Testis (tissue), 5 donors: ENCODE measurements at places on chromosomes 2 and 18.

- no peak for DNase-seq
Observed at GRCh38 chr2:189466046-189466445, 24.8 kb downstream of the WDR75 start.

GRCh38 chr18:33838054-33838453 is 260.0 kb downstream of the ASXL3 start:
- no peak for DNase-seq

GRCh38 chr2:1219901-1220573 is 193.2 kb upstream of the TPO start:
- DNase-seq: no peak

- DNase-seq: no peak
Observed at GRCh38 chr2:9235147-9236044, 28.8 kb downstream of the ASAP2 start.

DNA sequence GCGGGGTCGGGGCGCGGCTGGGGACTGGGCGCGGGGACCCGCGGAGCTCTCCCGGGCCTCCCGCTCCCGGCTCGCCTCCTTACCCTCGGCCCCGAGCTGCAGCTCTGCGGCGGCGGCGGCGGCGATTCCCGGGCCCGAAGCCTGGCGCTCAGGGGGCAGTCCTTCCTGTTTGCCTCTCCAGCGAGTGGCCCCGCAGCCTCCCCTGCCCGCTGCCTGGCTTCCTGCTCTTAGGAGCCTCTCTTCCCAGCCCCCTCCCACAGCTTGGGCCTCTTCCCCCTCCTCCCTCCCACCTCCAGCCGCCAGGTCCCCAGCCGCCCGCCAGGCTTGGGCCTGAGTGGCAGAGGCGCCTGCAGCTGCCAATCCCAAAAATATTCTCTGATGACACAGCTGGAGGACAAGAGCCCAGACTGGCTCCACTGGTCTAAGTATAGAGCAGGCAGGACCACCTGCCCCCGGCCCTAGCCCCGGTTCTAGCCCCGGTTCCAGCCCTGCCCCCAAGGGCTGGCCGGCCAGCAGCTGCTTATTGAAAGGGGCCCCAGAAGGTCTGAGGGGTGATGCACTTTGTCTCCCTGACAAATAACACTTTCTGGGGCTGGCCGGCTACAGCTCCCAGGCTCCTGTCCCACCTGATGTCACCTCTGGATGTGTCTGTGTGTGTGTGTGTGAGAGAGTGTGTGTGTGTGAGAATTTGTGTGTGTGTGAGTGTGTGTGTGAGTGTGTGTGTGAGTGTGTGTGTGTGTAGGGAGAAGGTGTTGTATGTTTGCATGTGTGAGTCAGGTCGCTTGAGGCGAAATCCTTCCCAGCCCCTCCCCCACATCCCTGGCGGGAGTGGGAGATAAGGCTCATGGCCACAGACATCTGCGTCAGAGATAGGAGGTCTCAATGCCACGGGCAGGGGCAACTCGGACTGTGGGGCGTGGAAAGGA is at the start of gene OBSL1:
Gene OBSL1, minus strand, starts transcription at position 229 of the 926 bp plus-strand sequence. CDS start 307 bp downstream, outside the sequence.
- peak; percentile 86 for DNase-seq

- DNase-seq: no peak
Observed at GRCh38 chr2:163748420-163748819, 12.6 kb upstream of the FIGN start.

GRCh38 chr2:106161938-106162820 is 31.9 kb downstream of the UXS1 start:
- no peak for DNase-seq
